Osteocyte (in vitro differentiated cells): ENCODE measurements at places on chromosomes 13 and 19. TPM values are rescaled to one million over a fixed set of nuclear protein-coding genes. Genes with fewer than 3 reads are reported as not detected.

GRCh38 chr19:34320277-34320676 is 44.7 kb upstream of the GPI start:
- DNase-seq = no peak

- no peak for DNase-seq
Measured at GRCh38 chr13:100917011-100917410, 242.4 kb upstream of the TMTC4 start.

DNA sequence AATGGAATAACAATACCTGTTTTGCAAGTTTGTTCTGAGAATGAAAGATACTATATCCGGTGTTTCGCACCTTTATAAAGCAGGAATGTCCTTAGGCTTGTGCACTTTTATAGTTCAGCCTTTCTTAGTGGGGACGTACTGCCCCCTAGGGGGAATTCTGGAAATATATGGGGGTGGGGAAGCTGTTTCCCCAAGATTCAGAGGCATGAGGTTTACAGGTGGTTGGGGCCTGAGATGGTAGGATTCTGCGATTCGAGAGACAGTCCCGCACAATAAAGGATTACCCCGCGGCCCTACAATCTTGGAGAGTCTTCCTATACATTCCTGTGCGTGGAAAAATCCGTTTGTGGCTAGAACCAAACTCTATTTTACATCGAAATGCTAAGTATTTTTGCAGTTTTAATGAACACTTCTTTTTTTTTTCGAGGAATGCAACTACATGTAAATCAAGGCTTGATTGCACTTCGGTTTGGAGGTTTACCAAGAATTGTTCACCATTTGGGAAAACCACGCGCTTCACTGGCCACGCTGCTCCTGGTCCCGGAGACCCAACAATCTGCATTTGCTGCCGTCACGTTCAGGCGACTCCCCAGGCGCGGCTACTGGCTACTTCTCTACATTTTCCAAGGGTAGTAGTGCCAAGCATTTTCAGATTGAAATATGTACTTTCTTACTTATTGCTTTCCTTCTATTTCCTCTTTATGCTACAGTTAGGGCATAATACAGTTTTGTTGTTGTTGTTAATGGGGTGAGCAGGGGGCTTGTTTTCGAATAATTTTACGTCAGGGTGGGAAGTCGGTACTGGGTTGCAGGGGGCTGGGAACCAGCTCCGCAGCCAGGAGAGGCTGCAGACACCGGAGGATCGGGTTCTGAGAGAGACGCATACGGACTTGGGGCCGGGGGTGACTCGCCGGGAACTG is 830 bp downstream of the NEK5 start:
- no peak for DNase-seq

DNA sequence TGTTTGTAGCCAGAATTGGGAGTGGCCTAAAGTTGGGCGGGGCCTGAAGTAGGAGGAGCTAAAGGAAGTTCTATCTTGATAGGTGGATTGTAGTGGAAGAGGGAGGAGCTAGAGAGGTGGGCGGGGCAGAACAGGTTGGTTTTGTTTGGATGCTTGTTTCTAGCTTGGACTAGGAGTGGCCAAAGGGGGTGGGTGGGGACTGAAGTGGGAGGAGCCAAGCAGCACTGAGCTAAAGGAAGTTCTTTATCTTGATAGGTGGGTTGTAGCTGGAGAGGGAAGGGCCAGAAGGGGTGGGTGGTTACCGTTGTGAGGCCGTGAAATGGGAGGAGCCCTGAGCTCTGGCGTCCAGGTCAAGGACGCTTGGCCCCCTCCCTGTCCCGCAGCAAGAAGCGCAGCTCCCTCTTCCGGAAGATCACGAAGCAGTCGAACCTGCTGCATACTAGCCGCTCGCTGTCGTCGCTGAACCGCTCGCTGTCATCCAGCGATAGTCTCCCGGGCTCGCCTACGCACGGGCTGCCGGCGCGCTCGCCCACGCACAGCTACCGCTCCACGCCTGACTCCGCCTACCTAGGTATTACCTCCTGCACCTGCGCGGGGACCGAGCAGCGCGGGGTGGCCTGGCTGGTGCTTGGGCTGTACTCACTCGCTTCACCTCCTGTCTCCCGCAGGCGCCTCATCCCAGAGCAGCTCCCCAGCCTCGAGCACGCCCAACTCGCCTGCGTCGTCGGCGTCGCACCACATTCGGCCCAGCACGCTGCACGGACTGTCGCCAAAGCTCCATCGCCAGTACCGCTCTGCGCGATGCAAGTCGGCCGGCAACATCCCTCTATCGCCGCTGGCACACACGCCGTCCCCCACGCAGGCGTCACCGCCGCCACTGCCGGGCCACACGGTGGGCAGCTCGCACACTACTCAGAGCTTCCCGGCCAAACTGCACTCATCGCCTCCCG is 8.0 kb downstream of the DNASE2 start:
- DNase-seq = no peak

- no peak for DNase-seq
Measured at GRCh38 chr19:19510432-19510831, 4.9 kb downstream of the TSSK6 start.

DNA sequence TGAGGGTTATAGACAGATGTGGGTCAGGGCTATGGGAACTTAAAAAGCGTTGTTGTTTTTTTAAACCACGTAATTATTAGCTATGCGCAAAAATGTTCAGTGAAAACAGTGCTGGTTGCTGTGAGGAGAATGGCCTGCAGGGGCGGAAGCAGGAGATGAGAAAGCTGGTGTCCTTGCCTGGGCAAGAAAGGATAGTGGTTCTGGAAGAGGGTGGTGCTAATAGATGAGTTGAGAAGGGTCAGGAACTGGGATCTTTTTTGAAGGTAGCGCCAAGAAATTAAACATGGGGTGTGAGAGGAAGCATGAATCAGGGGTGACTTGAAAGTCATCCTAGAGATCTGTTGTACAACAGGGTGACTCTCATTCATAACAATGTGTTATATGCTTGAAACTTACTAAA is 4.8 kb upstream of the SMG9 start:
- no peak for DNase-seq

- no peak for DNase-seq
Measured at GRCh38 chr19:952680-953444, 27.0 kb downstream of the ARID3A start.

- no peak for DNase-seq
Measured at GRCh38 chr19:5481957-5482356, 26.7 kb downstream of the ZNRF4 start.

- no peak for DNase-seq
Measured at GRCh38 chr19:44927746-44928145, 13.3 kb downstream of the APOC1 start.

TEAD2 gene
- 93.8 and 98.0 TPM in 2 replicates for total RNA-seq

CLDND2 gene
- total RNA-seq = 1.8 TPM in 1 of 2 replicates, not detected in the other

CNN1 gene
- total RNA-seq = 8.1 and 9.9 TPM in 2 replicates
